ENCODE measurements at places on chromosomes 3 and 15.
A peak's percentile ranks its signal among the peaks of the same experiment; 100 is the strongest.

GRCh38 chr3:142394921-142395622, 52.8 kb downstream of the XRN1 start:
- no peak for DNase-seq

- peak; percentile 35 for DNase-seq
These were observed 420.3 kb upstream of the CFAP20DC start for GRCh38 chr3:59469948-59470723.

GRCh38 chr3:72231439-72232196, 446.7 kb upstream of the PROK2 start:
- no peak for DNase-seq

DNA sequence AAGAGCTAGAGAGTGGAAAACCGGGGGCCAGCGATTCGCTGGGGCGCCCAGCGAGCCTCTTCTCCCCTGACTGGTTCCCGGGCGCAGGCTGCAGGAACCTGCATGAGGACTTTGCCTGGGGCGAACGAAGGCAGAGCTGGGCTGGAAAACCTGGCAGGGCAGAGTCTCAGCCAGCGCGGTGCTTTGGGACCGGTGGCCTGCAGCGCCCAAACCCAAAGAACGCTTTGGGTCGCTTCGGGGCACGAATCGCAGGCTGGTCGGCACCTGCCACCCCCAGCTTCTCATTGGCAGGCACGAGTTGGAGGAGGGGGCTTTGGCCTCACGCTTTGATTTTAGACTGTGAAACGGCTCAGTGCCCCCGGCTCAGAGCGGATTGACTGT, 3.0 kb downstream of the ONECUT1 start:
- DNase-seq = no peak

- no peak for DNase-seq
These were observed 5.4 kb downstream of the CHRNA5 start for GRCh38 chr15:78570710-78571109.

DNA sequence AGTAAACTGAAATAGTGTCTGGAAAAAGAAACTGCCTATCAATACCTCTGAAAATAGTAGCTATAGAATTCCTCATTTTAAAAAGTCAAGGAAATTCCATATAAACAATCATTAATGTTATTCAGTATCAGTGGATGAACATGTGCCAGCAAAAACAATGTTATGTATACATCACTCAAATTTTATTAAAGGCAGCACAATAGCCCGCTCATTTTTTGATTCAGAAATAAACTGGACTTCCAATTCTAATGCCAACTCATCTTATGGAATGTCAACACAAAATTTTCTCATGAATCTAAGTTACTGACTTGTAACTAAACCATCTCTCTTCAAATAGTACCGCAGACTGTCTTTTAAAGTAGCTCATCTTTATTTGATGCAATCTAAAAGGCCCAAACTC, 19.0 kb downstream of the THBS1 start:
- no peak for DNase-seq

- DNase-seq = no peak
These were observed 27.7 kb upstream of the PCOLCE2 start for GRCh38 chr3:142916605-142917004.

DNA sequence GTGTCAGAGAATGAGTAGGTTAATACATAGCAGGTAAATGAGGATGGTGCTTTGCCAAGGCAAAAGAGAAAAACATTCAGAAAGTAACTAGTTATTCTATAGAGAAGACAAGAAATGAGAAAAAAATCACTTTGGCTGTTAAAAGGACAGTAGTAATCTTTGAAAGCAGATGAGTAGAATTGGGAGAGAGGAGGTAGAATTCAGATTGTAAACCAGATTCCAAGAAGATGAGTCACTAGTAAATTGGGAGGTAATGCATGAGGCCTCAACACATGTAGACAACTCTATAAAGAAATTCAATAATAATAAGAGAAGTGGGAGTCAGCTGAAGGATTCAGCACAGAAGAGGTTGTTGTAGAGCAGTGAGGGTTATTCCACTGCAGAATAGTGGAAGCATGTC, 81.4 kb downstream of the MBNL1 start:
- no peak for DNase-seq

DNA sequence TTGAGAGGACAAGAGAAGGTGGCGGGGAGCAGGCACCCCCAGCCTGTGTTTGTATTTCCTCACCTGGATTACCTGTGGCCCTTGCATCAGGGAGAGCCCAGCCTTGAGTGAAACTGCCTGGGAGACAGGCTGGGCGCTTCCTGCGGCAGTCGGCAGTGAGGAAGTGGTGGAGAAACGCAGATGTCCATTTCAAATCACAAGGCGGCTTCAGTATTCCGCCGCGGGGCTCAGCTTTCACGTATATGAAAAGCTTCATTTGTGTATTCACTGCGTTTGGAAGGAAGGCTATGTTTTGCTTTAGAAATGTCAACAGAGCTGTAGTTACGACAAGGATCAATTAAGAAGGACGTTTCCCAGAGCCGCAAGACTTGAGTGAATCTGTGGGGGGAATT, 167.4 kb upstream of the CTDSPL start:
- no peak for DNase-seq

DNA sequence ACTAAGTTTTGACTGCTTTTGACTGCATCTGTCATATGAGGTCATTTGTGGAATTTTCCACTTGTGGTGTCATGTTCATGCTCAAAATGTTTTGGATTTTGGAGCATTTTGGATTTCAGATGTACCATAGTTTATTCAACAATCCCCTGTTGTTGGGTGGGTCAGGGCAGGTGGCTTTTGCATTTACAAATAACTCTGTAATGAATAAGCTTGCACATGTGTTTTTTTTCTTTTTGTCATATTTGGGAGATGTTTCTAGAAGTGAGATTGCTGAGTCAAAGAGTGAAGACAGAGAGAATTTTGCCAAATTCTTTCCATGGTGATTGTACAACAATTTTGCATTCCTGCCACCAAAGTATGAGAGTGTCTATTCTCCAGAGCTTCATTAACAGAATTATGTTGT, 62.4 kb upstream of the ADPGK start:
- no peak for DNase-seq

- DNase-seq = no peak
These were observed 420.5 kb downstream of the EPHB1 start for GRCh38 chr3:135215516-135215915.

All from stimulated activated CD4-positive, alpha-beta T cell treated with anti-CD3 and anti-CD28 coated beads, Interleukin-1b, Interleukin-23, amount 100 ng/mL, for 48 hours (primary cell).